ENCODE measurements at places on chromosomes 3 and 15.

GRCh38 chr3:117558681-117559080 is 849.1 kb downstream of the TUSC7 start:
- no peak for DNase-seq

GRCh38 chr15:45456212-45457106 is 66.1 kb downstream of the SLC30A4 start:
- peak; percentile 37 for DNase-seq

DNA sequence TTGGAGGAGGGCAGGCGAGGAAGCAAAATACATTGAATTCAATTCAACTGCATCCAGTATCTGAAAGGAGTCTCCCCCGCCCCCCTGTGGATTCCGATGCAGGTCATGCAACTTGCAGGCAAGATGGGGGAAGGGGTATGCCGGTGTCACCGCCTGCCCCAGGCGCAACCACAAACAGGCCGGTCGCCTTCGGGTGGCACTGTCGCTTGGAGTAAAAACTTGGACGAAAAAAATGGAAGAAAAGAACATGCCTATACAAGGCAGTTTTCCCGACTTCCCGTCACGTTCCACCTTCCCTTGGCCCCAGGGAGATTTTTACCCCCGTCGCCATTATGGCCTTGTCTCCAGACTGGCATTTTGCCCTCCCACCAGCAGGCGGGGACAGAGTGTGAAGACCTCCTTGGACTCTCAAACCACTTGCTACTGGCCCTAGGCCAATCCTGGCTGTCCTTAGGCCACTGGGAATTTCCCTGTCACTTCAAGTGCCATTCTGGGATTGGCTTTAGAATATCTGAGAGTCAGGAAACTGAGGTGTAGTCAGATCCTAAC is 1.6 kb upstream of the NTRK3 start:
- DNase-seq, result no peak

DNA sequence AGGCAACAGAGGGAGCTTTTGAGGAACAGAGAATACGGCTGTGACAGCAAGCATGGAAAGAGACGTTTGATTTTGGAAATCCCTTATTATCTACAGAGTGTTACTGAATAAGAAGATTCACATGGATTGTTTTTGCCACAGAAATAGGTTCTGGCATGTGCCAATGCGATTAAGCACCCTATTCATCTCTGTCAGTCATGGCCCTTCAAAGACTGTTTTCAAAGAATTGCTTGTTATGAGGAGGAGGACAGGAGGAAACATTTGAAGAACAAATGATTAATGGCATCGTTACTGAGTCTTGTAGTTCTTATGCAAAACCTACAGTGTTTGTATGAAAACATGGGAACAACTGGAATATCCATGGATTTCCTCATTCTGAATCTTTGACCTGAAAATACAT is 86.2 kb downstream of the EPHA6 start:
- no peak for DNase-seq

GRCh38 chr15:65682404-65682911 is 60.7 kb downstream of the SLC24A1 start:
- DNase-seq, result no peak

GRCh38 chr15:80482696-80483095 is 78.5 kb downstream of the ARNT2 start:
- DNase-seq, result no peak

DNA sequence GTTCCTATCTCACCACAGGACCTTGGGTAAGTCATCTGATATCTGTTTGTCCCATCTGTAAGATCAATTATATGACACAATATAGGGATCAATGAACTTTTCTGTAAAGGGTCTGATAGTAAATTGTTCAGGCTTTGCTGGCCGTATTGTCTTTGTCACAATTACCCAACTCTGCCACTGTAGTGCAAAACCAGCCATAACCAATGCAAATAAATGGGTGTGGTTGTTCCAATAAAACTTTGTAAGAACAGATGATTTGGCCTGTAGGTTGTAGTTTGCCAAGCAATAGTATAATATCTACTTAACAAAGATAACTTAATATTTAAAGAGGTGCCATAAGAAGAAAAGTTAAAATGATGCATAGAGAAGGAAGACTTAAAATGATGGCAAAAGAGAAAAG is 210.8 kb downstream of the VPS13C start:
- no peak for DNase-seq

DNA sequence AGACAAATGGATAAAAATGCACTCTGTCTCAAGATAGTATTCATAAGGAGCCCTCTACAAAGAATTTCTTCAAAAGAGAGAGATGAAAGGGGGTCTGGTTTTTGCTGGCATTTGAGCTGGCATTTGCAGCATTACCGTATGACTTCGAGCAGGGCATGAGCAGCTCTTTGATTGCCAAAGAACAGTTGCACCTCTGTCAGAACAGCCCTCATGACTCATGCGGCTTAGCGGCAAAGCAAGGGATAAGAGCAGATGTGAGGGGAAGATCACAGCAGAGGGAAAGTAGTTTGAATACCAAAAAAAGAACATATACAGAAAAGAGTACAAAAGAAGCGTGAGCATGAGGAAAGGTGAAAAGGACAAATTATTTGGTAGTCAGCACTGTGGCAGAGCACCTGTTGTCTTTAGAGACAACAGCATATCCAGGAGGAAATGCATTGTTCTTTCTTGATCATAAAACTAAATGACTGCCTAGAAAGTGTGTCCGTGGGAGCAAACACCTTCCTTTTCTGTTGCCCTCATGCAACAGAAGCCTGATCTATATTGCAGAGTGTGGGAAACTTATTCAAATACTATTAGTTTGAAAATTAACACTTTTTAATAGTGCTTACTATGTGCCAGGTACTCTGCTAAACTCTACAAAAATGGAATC is 80.5 kb upstream of the SLC24A5 start:
- DNase-seq, result no peak

- DNase-seq, result no peak
Measured at GRCh38 chr3:47162697-47163168, 1.2 kb downstream of the SETD2 start.

DNA sequence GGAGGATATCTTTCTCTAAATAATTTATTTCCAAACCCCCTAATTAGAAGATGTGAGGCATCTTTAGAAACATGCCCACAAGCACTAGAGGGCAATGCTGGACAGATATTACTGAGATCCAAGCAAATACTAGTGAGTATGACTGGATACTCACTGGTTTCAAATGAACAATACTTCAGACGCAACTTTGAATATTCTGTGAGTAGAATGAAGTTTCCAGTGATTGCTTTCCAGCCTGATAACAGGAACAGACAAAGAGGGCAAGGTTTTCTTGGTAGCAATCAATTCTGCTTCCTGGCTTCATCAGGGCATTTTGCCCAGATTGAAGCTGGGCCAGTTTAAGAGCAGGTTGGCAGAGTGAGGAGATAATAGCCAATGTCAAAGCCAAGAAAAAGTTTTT is 442.6 kb upstream of the PDZRN3 start:
- no peak for DNase-seq

GRCh38 chr15:63196842-63197241 is 7.4 kb downstream of the RAB8B start:
- DNase-seq, result no peak

- no peak for DNase-seq
Measured at GRCh38 chr3:132090921-132091320, 56.1 kb upstream of the CPNE4 start.

- DNase-seq, result no peak
Measured at GRCh38 chr3:5390221-5390620, 202.7 kb downstream of the EDEM1 start.

- no peak for DNase-seq
Measured at GRCh38 chr3:149221783-149222517, at the start of gene CP. TSS of gene CP (minus strand) at chr3:149221829. CDS start at chr3:149221792, 37 bp downstream.

- no peak for DNase-seq
Measured at GRCh38 chr3:46261926-46262594, 19.8 kb downstream of the CCR3 start.

Measured in stimulated activated CD4-positive, alpha-beta T cell treated with anti-CD3 and anti-CD28 coated beads, Interleukin-4, amount 100 ng/mL, for 1 hour (primary cell).